ENCODE measurements at places on chromosomes 16 and 17.

DNA sequence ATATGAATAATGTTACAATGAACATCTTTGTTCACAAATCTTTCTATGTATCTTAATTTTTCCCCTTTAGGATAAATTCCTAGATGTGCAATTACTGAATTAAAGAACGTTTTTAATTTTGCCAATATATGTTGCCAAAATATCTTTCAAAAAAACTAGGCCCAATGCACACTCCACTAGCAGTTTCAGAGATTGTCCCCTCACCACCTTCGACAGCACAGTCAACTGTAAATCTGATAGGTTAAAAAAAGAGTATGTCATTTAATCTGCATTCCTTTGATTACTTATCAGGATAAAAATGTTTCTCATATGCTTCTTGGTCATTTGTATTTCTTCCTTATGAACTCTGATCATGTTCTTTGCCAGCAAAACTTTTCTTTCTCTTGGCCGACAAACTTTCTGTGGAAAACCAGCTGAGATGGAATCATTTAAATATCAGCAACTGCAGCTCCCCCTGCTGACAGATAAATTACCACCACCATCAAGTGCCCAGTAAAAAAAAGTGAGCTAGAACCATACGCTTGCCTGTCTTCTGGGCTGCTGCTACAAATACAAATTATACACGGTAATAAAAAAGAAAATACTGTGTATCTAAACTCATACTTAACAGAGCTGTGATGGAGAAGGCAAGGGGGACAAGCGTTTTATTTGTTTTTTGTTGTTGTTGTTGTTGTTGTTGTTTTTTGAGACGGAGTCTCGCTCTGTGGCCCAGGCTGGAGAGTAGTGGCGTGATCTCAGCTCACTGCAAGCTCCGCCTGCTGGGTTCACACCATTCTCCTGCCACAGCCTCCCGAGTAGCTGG, 19.6 kb upstream of the KANSL1 start:
- peak; percentile 65 for DNase-seq

DNA sequence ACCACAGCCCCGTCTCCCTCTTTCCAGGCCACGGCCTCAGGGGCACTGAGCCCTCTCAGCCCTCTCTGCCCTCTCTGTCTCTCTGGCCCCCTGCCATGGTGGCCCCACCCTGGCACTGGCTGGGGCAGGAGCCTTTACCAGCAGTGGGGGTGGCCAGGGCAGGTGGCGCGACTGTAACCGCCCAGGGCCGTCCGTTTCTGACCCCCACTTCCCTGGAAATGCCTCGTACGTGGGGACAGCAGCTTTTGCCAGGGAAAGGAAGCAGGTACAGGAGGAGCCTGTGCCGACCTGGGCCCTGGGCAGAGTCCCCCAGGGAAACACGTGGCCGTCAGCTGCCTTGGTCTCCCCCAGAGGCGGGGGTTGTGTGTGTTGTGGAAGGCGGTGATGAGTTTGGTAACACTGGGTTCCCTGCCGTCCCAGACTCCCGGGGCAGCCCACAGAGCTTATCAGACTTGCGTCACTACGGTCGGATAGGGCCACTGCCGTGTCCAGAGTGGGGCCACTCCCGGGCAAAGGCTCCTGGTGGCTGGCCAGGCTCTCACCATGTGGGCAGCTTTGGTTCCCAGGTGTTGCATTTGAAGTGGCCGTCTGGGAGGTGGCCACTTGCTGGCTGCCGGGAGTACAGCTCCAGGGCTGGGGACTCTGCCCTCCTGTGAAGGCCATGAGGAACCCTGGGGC, 249.3 kb upstream of the CIBAR2 start:
- DNase-seq, result no peak

- DNase-seq, result no peak
These were observed 96.5 kb downstream of the ABCC1 start for GRCh38 chr16:16045879-16046278.

- DNase-seq, result no peak
These were observed 411.7 kb downstream of the HS3ST3B1 start for GRCh38 chr17:14712611-14713021.

DNA sequence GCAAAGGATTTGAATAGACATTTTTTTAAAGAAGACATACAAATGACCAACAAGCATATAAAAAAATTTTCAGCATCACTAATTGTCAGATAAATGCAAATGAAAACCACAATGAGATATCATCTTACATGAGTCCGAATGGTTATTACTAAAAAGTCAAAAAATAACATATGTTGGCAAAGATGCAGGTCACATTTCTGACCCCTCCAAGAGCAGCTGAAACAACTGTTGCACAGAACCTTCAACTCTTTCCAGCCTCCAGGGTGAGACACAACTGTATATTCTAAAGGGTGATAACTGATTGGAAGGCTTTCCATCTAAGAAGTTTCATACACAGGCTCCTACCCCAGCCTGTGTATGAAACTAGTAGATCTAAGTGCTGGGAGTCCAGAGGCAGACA, 51.9 kb downstream of the SLFN5 start:
- DNase-seq, result no peak

GRCh38 chr17:13016881-13017654, 759 bp downstream of the ELAC2 start:
- no peak for DNase-seq

DNA sequence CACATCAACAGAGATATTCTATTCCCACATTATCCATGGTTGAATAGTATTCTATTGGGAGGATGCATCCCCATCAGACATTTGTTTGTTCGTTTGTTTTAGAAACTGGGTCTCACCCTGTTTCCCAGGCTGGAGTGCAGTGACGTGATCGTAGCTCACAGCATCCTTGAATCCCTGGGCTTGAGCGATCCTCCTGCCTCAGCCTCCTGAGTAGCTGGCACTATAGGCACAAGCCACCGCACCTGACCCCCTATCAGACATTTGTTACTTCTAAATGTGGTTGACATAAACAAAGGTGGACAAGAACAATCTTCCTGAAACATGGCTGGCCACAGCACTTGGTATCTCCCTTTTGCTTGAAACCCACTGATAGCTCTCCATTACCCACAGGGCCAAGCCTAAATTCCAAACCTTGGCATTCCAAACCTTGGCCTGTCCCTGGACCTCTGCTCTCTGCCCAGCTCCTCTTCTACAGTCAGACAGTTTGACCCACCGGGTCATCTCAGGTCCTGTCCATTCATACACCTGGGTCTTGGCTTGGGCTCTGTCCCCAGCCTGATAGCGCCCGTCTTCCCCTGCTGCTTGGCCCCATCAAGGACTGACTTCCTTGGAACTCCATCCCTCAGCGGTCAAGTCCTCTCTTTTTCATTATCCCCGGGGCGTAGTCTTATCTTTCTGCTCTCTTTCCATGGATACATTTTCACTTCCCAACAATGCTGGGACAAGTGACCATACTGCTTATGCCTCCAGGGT, 1.5 kb upstream of the PRR29 start:
- no peak for DNase-seq

DNA sequence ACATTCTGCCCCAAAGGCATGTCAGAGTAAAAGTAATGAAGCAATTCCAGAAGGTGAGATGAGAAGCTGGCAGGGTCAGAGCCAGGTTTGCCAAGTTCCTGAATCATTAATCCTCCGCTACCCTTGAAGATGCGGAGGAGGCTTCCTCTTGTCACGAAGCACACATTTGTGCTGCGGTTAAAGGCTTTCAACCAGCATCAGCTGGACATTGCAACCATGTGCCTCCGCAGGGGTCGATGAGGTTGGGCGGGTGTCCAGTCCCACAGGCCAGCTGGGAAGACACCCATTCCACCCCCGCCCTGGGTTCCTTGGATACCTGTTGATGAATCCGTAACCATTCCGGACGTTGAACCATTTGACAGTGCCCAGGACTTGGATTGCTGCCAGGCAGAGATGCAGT, 1.3 kb downstream of the YBX2 start:
- DNase-seq, result no peak

DNA sequence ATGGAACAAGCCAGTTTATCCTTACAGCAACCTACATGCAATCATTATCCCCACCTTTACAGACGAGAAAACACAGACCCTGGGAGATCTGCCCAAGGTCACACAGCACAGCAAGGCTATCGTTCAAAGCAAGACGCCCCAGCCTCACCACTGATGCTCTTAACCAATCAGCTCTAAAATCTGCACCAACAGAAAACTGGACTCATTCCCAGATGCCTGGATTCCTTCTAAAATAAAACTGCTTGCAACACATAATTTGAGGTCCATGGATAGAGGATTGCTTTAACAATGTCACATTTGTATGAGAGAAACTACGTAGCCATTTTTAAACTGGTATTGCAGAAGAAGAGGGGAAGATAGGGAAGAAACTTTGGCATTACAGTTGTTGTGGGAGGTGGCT, 6.8 kb downstream of the COTL1 start:
- DNase-seq, result no peak

GRCh38 chr17:16463358-16464302, 28.4 kb downstream of the LRRC75A start:
- no peak for DNase-seq

GRCh38 chr17:68185820-68186219, 62.0 kb upstream of the AMZ2 start:
- no peak for DNase-seq

GRCh38 chr17:63985387-63986140, 12.6 kb upstream of the PRR29 start:
- no peak for DNase-seq

GRCh38 chr16:7090628-7091115, 242.0 kb upstream of the RBFOX1 start:
- DNase-seq, result no peak

DNA sequence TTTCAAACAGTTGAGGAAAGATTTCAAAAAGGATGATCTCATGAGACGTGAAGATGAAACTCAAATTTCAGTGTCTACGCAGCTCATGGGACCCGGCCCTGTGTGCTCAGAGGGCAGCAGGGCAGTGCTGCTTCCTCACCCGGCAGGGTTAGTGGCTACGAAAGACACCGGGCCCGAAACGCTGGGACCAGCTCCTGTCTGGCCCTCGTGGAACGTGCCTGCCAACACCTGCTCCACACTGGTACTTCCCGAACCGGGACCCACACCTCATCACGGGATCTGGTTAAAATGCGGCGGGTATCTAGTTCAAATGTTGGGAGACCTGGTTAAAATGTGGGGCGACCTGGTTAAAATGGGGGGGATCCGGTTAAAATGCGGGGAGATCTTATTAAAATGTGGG, 18.7 kb downstream of the DNASE1 start:
- DNase-seq, result no peak

GRCh38 chr16:6957681-6958080, 375.0 kb upstream of the RBFOX1 start:
- DNase-seq, result no peak

DNA sequence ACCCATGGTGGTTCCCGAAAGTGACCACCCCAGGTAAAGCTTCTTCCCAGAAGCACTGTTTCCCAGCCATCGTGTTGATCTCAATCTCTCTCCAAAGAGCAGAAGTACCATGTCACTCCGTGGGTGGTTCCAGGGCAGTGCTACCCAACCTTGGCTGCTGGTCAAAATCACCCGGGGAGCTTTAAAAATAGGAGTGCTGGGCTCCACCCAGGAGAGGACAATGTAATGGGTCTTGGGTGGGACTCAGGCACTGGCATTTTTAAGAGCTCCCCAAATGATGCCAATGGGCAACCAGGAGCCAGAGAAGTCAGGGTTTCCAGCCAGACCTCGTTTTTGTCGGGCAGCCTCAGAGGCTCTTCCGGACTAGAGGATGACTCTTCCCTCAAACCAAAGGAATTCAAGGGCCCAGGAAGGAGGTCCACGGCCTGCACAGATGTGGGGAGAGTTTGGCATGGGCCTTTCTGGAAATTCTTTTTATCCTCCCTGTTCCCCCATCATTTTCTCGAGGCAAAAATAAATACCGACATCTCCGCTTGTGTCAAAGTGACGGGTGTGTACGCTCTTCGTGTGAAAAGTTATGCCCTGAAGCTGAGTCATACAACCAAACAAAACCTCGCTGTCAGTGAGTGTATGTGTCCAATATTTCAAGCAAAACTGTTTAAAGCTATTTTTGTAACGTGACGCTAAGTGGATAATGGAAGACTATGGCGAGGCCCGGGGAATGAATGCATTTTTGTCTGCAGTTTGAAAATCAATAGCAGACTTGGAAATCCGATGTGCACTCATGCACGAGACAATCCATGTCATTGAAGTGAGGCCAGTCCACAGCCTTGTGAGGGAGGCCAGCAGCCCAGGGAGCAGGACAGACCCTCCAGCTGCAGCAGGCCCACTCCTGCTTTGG, 364.1 kb downstream of the FOXL1 start:
- DNase-seq, result no peak

DNA sequence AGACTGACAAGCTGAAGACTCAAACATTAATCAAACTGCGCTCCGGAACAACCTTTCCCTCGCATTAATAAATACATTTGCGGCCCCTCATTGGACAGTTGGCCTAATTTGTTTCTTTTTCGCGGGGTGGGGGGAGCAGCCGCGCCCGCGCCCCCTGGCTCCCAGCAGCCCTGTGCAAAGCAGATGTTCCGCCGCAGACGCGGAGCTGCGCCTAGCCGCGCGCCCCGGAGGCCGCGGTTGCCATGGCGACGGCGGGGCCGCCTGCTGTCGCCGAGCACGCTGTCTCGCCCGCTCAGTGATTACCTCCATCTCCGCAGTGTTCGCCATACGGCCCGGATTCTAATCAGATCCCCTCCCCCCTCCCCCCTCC, 25.5 kb downstream of the COPZ2 start:
- peak; percentile 82 for DNase-seq

Data from HAP-1 (cell line).